ENCODE measurements at places on chromosomes 4 and X.
A peak's percentile ranks its signal among the peaks of the same experiment; 100 is the strongest.

- peak; percentile 74 for DNase-seq
Measured at GRCh38 chrX:65871671-65872311, 168.1 kb downstream of the VSIG4 start.

DNA sequence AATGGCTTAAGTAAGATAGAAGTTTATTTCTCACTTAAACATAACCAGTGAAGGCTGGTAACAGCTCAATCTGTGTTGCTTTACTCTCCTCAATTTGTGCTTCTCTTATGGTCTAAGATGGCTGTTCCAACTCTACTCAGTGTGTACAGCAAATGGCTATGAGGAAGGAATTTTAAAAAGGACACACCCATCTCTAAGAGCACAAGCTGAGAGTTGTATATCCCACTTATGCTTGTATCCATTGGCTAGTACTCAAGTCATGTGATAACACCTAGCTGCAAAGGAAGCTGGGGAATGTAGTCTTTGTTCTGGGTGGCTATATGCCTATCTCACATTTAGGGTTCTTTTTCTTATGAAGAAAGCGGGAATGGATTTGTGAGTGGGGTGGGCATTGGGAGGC is 63.3 kb downstream of the GPAT3 start:
- peak; percentile 31 for DNase-seq

- peak; percentile 62 for DNase-seq
Measured at GRCh38 chrX:71846429-71846828, 64.2 kb upstream of the NHSL2 start.

GRCh38 chr4:70191647-70192046 is 3.9 kb upstream of the ODAM start:
- DNase-seq: no peak

- DNase-seq: no peak
Measured at GRCh38 chr4:174593701-174594100, 71.4 kb upstream of the HPGD start.

DNA sequence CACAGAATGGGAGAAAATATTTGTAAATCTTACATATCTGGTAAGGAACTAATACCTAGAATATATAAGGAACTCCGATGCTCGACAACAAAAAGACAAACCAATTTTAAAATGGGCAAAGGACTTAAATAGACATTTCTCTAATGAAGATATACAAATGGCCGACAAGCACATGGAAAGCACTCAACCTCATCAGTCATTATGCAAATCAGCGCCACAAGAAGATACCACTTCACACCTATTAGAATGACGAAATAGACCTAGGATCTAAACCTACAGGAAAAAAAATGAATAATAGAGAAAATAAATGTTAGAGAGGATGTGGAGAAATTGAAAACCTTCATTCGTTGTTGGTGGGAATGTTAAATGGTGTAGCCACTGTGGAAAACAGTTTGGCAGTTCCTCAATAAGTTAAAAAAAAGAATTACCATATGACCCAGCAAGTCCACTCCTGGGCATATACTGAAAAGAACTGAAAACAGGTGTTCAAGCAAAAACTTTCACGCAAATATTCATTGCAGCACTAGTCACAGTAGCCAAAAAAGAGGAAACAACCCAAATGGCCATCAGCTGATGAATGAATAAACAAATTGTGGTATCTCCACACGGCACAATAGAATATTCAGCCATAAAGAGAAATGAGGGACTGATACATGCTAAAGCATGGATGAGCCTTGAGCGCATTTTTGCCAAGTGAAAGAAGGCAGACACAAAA is 57.3 kb upstream of the WDR19 start:
- no peak for DNase-seq

DNA sequence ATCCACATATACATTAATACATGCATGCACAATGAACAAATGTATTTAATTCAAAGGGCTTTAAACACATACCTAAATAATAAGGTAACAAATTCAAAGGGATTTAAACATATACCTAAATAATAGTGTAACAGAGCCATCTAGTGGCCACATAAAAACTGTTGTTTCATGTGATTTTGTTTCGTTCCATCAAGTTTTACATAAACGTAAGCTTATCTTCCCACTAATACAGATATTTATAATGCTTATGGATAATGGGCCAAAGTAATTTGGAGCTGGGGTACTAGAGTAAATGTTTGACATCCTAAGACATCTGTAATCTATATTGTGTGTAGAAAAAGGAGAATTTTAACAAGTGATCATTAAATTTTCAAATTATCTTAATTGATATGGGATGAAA is 82.3 kb downstream of the PRSS12 start:
- DNase-seq: peak; percentile 34

DNA sequence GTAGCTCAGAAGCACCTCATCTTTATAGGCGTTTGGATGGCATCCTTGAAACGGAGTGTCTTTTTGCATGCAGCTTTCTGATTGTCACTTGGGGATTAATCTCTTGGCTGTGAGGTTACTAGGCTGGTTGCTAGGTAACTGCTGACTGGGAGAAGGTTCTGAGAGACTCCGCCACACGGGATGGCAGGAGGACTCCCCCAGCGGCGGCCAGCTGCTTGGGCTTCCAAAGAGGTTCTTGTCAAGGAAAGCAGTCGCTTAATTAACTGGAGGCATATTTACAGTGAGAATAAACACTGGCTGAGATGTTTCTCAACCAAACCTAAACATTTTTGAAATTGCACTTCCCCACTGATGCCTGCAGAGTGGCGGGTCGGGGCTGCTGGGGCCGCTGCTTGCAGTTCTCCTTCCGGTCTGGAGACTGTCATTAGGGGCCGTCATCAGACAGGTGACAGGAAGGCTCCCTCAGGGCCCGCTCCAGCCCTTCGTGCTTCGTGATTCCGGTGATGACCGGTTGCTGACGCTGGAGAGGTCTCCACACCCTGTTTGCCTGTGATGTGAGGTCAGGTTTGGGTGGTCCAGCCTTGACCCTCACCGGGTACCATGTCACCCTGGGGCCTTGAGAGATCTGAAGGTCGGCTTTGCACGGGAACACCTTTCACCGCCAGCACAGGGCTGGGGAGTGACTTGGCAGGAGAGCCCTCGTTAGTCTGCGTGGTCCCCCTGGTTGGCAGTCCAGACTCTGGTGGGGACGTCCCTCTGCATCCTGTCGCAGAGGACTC is 9.1 kb downstream of the NSG1 start:
- DNase-seq: peak; percentile 43

GRCh38 chrX:44012484-44013096 is 39.4 kb upstream of the NDP start:
- DNase-seq: peak; percentile 99

GRCh38 chrX:129161108-129161507 is 362.2 kb downstream of the SMARCA1 start:
- no peak for DNase-seq

Measured in M059J (cell line).